Mammary microvascular endothelial cell (primary cell): ENCODE measurements at places on chromosomes 3 and 15. TPM values are rescaled to one million over a fixed set of nuclear protein-coding genes. Genes with fewer than 3 reads are reported as not detected.

The GOLGA6B gene
- total RNA-seq = not detected in 2 replicates

The LRRC31 gene
- not detected in 2 replicates for total RNA-seq

The CSK gene
- 30.0 and 30.9 TPM in 2 replicates for total RNA-seq

The RHCG gene
- total RNA-seq = not detected in 2 replicates

The RBPMS2 gene
- total RNA-seq = 0.05 and 0.07 TPM in 2 replicates

The C3orf22 gene
- not detected in 2 replicates for total RNA-seq

The RAB43 gene
- total RNA-seq = 19.7 and 23.4 TPM in 2 replicates

The IL20RB gene
- total RNA-seq = 0.07 TPM in 1 of 2 replicates, not detected in the other

The BCL2A1 gene
- 0.13 and 0.89 TPM in 2 replicates for total RNA-seq

The LTF gene
- total RNA-seq = 0.25 and 3.1 TPM in 2 replicates

The FES gene
- total RNA-seq = 108 and 121 TPM in 2 replicates

The GCSAM gene
- total RNA-seq = not detected in 2 replicates

The PARP9 gene
- 43.2 and 43.9 TPM in 2 replicates for total RNA-seq

The HYKK gene
- total RNA-seq = 4.0 and 6.1 TPM in 2 replicates

The SNX22 gene
- 0.39 and 0.60 TPM in 2 replicates for total RNA-seq

The BNIP2 gene
- total RNA-seq = 148 and 157 TPM in 2 replicates

The TMEM108 gene
- 0.67 and 1.4 TPM in 2 replicates for total RNA-seq

The CNTN6 gene
- total RNA-seq = not detected in 2 replicates

The P2RY13 gene
- not detected in 2 replicates for total RNA-seq

The GNAT1 gene
- 0.13 TPM in 1 of 2 replicates, not detected in the other for total RNA-seq

The AMOTL2 gene
- total RNA-seq = 127 TPM in 2 replicates
